Endodermal cell (in vitro differentiated cells): ENCODE measurements at places on chromosomes 7 and 10. TPM values are rescaled to one million over a fixed set of nuclear protein-coding genes. Genes with fewer than 3 reads are reported as not detected.

GRCh38 chr7:63900394-63901203 is 98.0 kb upstream of the ZNF722 start:
- H3K4me1 ChIP-seq, result no peaks in the 10 kb centered on the region
- no peak overlapping the region for H3K4me3 ChIP-seq
- H3K27me3 ChIP-seq, result no peaks in the 10 kb centered on the region
- DNase-seq, result no peak
- no peaks in the 10 kb centered on the region for H3K36me3 ChIP-seq
- no peak overlapping the region for H3K27ac ChIP-seq

DNA sequence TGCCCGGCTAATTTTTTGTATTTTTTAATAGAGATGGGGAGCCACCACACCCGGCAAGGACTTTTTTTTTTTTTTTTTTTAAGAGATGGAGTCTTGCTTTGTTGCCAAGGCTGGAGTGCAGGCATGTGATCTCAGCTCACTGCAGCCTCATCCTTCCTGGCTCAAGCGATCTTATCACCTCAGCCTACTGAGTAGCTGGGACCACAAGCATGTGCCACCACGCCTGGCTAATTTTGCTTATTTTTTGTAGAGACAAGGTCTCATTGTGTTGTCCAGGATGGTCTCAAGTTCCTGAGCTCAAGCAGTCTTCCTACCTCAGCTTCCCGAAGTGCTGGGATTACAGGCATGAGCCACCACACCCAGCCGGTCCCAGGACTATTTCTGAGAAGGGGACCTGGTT is 9.3 kb upstream of the MCU start:
- no peak for DNase-seq
- no peaks in the 10 kb centered on the region for H3K36me3 ChIP-seq
- no peak overlapping the region for H3K27ac ChIP-seq

DNA sequence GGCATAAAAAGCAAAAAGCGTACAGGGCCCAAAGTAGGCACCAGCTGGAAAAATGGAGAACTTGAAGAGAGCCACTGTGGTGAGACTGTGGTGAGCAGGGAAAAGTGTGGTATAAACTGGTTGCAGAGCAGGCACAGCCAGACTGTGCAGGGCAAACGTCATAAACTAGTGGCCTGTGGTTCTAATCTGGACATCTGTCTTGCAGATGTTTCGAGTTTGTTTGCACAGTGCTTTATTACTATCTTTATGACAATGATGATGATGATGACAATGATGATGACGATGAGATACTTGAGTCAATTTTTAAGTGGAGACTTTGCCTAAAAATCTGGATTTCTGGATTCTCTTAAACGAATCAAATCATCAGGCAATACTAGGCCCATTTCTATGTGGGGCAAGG is 45.7 kb downstream of the SEMA3C start:
- H3K27me3 ChIP-seq, result no peaks in the 10 kb centered on the region
- no peak for DNase-seq
- H3K36me3 ChIP-seq, result no peaks in the 10 kb centered on the region
- H3K4me3 ChIP-seq, result no peak overlapping the region
- peaks cover 4% of the 10 kb centered on the region for H3K4me1 ChIP-seq
- no peak overlapping the region for H3K27ac ChIP-seq

STAG3 gene
- total RNA-seq, result 0.95 to 2.8 TPM (median 1.2 TPM) in 3 replicates

GRCh38 chr10:48976196-48976595 is 36.6 kb upstream of the LRRC18 start:
- no peaks in the 10 kb centered on the region for H3K27me3 ChIP-seq
- H3K36me3 ChIP-seq, result no peaks in the 10 kb centered on the region
- DNase-seq, result peak; percentile 71
- no peak overlapping the region for H3K4me3 ChIP-seq

SUGCT gene
- 3.9 to 5.0 TPM (median 4.9 TPM) in 3 replicates for total RNA-seq

ANXA8L1 gene
- total RNA-seq, result not detected in 3 replicates

FAM24B gene
- total RNA-seq, result 0.89 TPM in 1 of 3 replicates, not detected in the others

DNA sequence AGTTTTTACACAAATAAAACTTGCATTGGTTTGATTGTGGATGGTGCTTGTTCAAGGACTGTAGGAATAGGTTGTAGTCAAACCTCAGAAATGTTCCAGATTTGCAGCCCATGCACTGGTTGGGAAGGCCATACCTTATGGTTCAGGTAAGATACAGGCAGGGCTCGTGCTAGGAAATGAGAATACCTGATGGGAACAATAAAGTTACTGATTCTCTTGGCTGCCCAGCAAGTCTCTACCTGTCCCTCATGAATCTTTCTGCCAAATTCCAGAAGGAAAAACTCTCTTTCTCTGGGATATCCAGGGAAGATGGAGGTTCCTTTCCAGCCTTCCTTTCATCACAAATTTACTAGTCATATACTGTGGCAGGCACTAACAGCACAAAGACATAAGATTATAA is 53.8 kb downstream of the TFAM start:
- H3K27ac ChIP-seq, result no peak overlapping the region
- no peaks in the 10 kb centered on the region for H3K36me3 ChIP-seq
- no peaks in the 10 kb centered on the region for H3K4me1 ChIP-seq
- no peaks in the 10 kb centered on the region for H3K27me3 ChIP-seq
- no peak overlapping the region for H3K4me3 ChIP-seq

DNA sequence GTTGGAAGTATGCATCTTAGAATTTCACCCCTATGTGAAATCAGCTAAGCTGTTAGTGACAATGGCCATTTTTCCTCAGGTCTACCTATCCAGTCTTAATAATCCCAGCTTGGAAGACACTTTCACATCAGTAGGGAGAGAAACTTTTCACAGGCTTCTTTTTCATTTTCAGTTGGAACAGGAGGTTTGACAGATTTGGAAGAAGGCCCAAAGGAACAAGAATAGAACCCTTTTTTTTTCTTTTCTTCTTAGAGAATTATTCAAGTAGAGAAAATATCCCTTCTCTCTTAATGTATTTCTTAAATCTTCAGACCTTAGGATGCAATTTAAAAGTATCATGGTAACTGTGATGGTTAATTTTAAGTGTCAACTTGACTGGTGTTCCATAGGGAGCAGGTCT is 410.5 kb upstream of the C7orf33 start:
- H3K27me3 ChIP-seq, result no peaks in the 10 kb centered on the region
- DNase-seq, result no peak
- H3K36me3 ChIP-seq, result no peaks in the 10 kb centered on the region
- H3K4me1 ChIP-seq, result no peaks in the 10 kb centered on the region
- no peak overlapping the region for H3K4me3 ChIP-seq

ADCYAP1R1 gene
- 0.99 to 1.5 TPM (median 1.2 TPM) in 3 replicates for total RNA-seq

- no peak overlapping the region for H3K4me3 ChIP-seq
- no peaks in the 10 kb centered on the region for H3K27me3 ChIP-seq
- peaks cover 6% of the 10 kb centered on the region for H3K36me3 ChIP-seq
- H3K4me1 ChIP-seq, result no peaks in the 10 kb centered on the region
- no peak for DNase-seq
Measured at GRCh38 chr10:58341947-58342346, 7.1 kb downstream of the UBE2D1 start.

DNA sequence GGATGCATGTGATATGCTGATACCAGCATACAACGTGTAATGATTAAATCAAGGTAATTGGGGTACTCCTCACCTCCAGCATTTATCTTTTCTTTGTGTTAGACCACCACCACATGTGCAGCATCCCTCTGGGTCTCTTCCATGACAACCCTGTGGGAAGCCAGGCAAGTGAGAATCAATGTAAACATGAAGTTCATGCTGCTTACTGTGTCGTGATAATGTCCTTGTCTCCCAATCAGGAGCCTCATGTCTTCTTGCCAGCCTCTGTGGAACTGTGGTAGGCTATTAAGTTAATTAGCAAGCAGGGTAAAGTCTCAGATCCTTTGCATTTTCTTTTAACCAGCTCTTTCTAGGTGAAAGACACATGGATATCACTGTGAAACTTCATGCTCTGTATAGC is 126.7 kb downstream of the TES start:
- H3K27me3 ChIP-seq, result no peaks in the 10 kb centered on the region
- no peak overlapping the region for H3K27ac ChIP-seq
- DNase-seq, result peak; percentile 57
- H3K4me3 ChIP-seq, result no peak overlapping the region
- H3K36me3 ChIP-seq, result no peaks in the 10 kb centered on the region

GRCh38 chr7:101308245-101309085 is 13.1 kb downstream of the IFT22 start:
- DNase-seq, result peak; percentile 94
- H3K27me3 ChIP-seq, result peaks cover 4% of the 10 kb centered on the region
- H3K4me1 ChIP-seq, result no peaks in the 10 kb centered on the region
- H3K4me3 ChIP-seq, result peak overlapping the region; percentile 87

GRCh38 chr7:19209166-19209696 is 64.0 kb upstream of the FERD3L start:
- H3K36me3 ChIP-seq, result no peaks in the 10 kb centered on the region
- no peaks in the 10 kb centered on the region for H3K4me1 ChIP-seq
- no peaks in the 10 kb centered on the region for H3K27me3 ChIP-seq
- DNase-seq, result no peak

GRCh38 chr10:74177140-74177677 is 26.2 kb downstream of the ADK start:
- H3K27me3 ChIP-seq, result no peaks in the 10 kb centered on the region
- no peaks in the 10 kb centered on the region for H3K4me1 ChIP-seq
- no peaks in the 10 kb centered on the region for H3K36me3 ChIP-seq
- peak overlapping the region; percentile 96 for H3K4me3 ChIP-seq

GPR85 gene
- total RNA-seq, result 0.13 TPM in 1 of 3 replicates, not detected in the others

- peak; percentile 77 for DNase-seq
Measured at GRCh38 chr10:71076473-71077142, 135.8 kb upstream of the UNC5B start.

DNA sequence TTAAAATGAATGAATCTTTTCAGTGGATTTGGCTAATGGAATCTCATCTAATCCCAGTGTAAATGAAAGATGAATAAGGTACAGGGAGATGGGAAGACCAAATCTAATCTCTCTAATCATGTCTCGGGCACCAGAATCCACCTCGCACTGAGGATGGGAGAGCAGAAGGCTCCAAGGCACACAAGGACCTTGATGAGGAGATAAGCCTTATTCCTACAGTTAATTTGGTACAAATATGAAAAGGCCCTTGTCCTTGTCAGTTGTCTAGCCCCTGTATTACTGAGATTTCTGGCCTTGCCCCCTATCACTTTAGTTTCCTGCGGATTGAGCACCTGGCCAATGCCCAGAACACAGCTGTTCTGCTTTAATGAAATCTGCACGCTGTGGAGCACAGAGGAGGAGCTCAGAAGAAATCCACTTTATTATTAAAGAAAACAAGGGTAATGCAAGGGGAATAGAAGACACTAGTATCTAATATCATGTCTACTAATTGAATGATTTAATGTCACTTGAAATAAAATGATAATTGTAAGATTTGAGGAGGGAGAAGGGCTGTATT is 321.4 kb upstream of the HGF start:
- no peaks in the 10 kb centered on the region for H3K27me3 ChIP-seq
- no peaks in the 10 kb centered on the region for H3K36me3 ChIP-seq
- no peak for DNase-seq
- H3K4me3 ChIP-seq, result no peak overlapping the region

DNA sequence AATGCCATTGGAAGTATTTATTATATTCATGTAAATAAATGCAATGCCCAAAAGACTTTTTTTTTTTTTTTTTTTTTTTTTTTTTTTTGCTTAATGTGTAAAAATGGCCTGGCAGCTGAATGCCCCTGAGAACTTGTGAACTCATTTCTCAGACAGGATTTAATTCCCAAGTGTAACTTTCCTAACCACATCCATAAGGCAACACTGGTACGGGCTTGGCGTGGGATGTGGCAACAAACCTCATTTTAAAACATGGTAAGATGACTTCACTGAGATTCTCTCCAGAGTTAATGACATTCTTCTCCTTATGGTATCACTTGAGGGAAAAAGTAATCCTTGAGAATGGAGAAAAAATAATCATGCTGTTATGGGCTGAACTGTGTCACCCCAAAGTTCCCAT is 150.4 kb downstream of the DGKI start:
- DNase-seq, result no peak
- no peaks in the 10 kb centered on the region for H3K4me1 ChIP-seq
- no peaks in the 10 kb centered on the region for H3K36me3 ChIP-seq
- no peak overlapping the region for H3K4me3 ChIP-seq

ETV1 gene
- total RNA-seq, result 15.8 to 32.8 TPM (median 19.8 TPM) in 3 replicates

DNA sequence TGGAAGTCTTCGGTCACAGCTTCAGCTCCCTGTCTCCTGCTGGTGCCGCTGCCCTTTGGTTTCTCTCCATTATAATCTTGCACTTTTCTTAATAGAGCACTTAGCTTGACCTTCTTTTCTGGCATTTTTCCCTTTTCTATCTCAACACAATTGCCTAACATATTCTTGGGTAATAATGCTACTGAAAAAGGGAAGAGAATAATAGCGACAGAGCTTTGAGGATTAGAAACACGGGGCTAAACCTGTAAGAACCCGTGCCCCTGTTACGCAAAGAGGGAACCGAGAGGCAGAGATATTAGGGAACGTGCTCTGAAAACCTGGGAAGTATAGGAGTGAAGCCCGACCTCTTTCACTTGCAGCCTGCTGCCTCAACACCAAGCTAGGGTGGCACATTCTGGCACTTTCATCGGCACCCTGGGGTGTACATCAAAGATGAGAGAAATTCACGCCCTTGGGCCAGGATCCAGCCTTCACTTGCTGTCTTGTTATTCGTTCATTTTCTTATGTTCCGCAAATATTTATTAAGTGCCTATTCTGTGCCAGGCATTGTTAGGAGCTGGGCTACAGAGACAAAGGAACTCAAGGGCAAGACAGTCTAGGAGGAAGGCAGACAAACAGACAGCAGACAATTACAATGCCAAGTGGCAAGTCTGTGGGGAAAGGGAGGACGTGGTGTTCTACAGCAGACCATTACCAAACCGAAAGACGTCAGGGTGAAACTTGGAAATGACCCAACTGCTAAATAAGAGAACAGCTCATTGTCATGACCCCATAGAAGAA is 33.0 kb upstream of the GALNTL5 start:
- no peak overlapping the region for H3K4me3 ChIP-seq
- H3K36me3 ChIP-seq, result no peaks in the 10 kb centered on the region
- no peaks in the 10 kb centered on the region for H3K4me1 ChIP-seq

GRCh38 chr10:113454341-113455061 is 98.4 kb upstream of the HABP2 start:
- peaks cover 3% of the 10 kb centered on the region for H3K4me1 ChIP-seq
- H3K4me3 ChIP-seq, result no peak overlapping the region
- peak; percentile 91 for DNase-seq
- H3K27ac ChIP-seq, result no peak overlapping the region
- H3K36me3 ChIP-seq, result no peaks in the 10 kb centered on the region

NPFFR1 gene
- total RNA-seq, result 0.02 TPM in 1 of 2 replicates, not detected in the other

DNA sequence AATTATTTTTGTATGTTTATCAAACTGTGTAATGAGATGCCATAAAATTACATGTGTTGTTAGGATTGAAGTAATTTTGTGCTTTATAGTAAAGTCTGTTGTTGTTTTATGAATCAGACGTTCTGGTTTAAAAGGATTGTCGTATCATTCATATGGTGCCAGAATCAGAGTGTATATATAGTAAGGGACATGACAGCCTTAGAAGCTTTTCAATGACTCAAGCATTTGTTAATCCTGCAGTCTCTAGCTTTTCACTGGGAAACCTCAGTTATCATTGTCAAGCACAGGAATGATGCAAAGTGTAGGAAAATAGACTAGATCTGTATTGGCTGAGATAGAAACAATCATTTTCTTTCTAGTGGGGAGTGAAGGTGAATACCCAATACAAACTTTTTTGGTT is 57.5 kb downstream of the TRRAP start:
- H3K27me3 ChIP-seq, result no peaks in the 10 kb centered on the region
- DNase-seq, result no peak
- H3K27ac ChIP-seq, result no peak overlapping the region
- H3K4me3 ChIP-seq, result no peak overlapping the region
